HFF-Myc (cell line): ENCODE measurements at places on chromosomes 11 and 22.

DNA sequence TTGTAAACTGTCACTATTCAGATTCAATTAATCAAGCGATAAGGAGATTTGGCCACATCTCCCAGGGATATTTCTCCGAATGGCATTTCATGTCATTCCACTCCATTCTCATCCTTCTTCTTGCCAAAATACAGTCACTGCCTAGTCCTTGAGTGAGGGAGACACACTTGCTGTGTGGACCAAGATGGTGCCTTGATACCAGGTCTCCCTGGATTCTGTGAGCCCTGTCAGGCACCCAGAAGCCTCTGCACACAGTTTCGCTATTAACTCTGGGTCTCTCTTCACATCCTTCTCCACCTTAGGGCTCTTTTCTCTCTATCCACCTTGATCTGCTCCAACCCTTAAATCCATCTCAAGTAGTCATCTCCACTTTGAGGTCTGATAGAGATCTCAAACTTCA lies 119.9 kb upstream of the LMO1 start:
- DNase-seq, result no peak

GRCh38 chr11:20157728-20158127 lies 2.5 kb downstream of the DBX1 start:
- DNase-seq, result no peak

GRCh38 chr11:114416441-114416961 lies 16.0 kb downstream of the RBM7 start:
- DNase-seq, result no peak

- DNase-seq, result no peak
Observed at GRCh38 chr22:43443152-43443471, 31.3 kb downstream of the MPPED1 start.

DNA sequence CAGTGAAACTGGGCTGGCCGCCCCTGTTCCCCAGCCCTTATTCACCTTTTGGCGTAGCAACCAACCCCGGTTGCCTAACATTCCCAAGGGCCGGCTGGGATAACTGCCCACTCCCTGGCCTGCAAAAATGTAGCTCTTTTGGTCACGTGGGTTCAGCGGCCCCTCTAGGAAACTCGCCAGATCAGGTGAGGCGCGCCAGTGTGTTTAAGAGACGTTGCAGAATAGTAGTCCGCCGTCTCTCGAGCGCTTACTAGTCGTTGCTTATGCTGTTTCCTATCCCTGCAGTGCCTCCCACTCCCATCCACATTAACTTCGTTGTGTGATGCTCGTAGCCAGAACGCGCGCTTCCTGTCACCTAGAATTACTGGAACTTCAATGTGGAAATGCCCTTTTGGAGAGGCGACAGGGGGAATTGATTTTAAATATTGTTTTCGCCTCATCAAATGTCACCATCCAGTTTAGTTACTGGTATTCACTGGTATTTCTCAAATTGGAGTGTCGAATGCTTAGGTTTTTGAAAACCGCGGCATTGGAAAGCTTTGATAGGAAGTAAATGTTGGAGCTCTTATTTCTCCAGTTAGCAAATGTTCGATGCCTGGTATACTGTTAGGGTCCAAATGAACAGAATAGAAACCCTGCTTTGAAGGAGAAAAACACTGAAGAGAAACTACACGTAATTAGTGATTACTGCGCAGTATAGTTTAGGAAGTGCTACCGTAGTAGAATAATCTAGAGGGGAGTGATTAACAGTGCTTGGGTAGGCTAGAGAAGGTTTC lies 823 bp downstream of the CEP57 start:
- peak; percentile 27 for DNase-seq

GRCh38 chr11:114889594-114890011 lies 211.3 kb downstream of the NXPE2 start:
- DNase-seq, result no peak

DNA sequence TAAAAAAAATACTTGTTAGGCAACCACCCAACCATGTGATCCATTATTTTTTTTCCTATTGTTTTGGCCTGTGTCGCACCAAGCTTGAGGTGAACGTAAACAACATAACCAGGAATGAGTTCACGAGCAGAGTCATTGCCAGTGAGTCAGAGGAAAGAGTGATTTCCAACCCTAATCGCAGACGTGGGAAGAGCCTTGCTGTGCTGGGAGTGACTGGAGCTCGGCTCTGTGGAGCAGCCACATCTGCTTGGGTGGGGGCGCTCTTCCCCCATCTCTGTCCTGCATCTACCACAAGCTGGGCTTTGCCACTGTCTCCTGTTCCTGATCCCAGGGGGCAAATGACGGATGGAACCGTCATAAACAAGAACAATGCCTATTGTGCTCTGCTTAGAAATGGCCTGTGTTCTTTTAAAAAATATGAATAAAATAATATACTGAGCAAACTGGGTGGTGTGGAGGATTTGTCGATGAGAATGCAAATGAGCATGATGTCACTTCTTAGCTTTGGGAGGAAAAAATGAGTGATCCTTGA lies 210.0 kb downstream of the KIRREL3 start:
- peak; percentile 61 for DNase-seq

DNA sequence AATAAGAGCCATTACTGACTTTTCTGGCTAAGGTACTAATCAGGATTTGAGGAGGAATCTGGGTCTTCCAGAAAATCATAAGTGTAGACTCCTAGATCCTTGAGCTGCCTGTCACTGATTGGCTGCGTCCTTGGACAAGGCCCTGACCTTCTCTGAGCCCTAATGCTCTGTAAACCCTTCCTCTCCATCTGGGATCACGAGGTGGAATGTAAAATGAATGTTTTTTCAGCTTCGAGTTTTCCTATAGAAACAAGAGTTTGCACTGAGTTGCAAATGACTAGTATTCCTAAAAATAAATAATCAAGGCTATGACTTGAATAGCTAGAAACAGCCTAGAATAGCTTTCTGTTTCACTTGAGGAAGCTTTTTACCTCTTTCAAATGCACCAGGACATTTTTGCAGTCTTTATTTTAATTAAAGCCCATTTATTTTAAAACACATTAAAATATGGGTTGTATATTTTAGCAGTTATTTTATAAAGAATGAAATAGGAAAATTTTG lies 1.1 kb upstream of the DIXDC1 start:
- no peak for DNase-seq

DNA sequence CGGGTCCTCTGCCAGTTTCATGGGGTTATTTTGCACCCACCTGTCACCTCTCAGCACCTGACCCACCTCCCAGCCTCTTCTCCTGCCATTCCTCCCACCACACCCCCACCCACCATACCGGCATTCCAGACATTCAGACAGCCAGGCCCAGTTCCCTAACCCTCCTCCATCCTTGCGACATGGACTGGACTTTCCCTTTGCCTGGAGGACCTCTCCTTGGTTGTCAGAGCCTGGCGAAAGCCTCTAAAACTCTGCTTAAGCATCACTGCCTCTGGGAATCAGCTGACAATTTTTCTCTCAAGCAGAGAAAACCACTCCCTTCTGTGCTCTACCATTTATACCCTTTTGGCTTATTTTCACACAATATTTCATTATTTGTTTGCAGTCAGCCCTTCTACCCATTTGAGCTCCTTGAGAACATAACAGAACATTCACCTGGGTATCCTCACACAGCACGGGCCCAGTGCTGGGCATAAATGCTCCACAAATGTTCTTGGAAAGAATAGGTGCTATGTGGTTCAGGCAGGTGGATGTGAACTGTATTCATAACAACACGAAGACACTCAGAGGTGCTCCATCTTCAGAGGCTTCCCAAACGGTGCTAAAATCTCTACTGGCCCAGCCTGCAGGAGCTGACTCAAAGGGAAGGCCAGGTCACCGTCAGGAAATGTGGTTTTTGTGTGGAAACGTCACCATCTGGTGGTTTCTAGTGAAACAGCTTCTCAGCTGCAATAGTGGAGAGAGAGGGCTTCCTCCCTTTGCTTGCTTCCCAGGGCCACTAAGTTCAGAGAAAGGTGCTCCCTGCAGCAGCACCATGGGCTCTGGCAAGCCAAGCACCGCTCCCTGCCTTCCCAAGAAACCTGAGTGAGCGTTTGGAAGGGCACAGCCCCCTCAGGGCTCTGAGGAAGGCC lies 10.4 kb downstream of the SPATA19 start:
- peak; percentile 7 for DNase-seq

GRCh38 chr11:10762913-10763421 lies 11.9 kb downstream of the CTR9 start:
- DNase-seq, result no peak

DNA sequence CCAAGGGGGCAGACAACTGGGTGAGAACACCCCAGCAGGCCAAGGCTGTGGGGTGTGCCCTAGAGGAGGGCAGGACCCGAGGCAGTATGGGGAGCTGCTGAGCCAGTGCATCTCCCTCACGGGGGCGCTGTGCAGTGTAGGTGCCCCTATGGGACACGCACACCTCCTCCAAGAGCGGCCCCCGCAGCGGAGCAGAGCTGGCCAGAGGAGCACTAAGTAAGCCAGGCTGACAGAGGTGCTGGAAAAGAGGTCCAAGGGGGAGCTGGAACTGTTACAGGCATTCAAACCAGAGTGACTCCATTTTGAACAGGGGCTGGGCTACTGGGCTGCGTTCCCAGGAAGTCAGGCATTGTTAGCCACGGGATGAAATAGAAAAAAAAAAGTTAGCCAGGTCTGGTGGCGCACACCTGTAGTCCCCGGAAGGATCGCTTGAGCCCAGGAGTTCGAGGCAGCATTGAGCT lies 41.8 kb downstream of the TST start:
- DNase-seq, result no peak

DNA sequence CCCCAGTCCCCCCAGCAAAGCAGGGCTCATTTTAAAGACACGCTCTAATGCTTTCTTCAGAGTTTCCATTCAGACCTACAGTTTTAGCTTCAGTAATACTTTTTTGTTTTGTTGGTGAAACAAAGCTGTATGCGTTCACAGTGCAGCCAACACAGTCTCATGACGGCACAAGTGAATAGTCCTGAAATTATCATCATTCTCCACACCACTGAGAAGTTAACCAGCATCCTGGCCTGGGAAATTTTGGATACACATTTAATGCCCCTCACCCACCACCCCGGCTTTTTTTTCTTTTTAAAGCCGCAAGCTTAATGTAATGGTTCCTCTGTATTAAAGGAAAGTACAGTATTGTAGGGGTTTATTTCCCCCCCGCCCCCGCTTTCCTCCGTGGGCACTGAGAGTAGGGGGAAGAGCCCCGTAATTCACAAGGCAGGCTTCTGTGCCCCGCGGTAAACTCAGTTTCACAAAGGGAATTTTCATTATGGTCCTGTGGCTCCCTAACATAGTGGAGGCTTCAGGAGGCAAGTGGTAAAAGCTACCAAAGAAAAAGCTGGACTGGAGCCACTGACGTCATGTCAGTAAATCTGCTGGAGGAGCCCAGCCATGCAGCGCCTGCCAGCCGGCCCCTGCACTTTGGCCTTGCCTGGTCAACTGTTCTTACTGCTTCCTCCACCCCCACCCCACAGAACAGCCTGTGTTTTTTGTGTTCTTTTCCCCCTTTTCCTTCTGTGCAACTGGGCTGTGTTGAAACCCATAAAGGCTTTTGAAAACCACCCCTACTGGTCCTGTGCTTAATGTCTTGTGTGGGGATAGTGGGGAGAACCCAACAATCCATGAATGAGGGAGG lies 18.2 kb downstream of the TEAD1 start:
- peak; percentile 89 for DNase-seq

DNA sequence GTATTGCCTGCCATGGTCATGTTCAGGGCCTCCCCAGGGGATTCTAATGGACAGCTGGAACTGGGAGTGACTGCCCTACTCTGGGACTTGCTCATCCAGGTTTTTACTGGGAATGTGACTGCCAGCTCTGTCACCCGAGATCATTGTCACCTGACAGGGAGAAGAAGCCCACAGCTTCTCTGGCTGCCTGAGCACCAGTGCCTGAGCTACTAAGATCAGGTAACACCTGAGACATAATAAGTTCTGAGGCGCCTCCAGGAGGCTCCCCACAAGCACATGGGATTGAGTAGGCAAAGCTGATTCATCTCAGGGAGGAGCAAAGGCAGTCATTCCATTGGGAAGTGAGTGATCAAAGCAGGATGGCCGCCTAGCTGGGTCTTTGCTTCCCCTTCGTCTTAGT lies 84.2 kb upstream of the GALNT18 start:
- DNase-seq, result no peak

DNA sequence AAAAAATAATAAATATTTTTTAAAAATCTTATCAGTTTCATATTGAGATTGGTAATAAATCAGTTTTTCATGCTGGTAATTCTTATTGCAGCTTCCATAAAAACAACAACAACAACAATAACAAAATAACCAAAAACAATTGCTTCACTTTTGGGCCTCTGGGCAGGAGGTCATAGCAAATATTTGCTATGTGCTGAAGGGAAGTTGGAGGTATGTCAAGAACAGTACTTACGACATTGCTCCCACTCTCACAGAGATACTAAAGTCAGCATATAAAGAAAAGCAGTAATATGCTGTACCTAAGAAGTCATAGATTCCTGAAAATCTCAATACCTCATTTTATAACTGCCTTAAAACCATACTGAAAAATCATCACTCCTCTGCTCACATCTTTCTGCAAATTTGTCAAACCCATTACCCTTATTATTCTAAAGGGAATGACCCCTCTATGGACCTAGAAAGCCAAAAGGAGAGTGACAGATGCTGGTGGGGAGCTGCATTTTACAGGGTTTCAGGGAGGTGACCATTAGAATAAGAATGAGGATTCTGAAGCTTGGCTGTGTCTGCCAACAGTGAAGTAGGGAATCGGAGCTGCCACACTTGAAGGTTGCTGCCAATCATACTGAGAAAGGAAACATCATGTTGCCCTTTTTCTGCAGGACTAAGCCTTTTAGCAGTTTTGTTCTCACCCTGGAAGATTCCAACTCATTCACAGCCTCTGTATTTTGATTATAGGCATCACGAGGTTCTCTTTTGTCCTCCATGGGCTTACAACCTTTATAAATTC lies 742.9 kb downstream of the LRRC4C start:
- DNase-seq, result no peak

GRCh38 chr11:83070731-83071566 lies 748 bp downstream of the RAB30 start:
- DNase-seq, result no peak

GRCh38 chr11:2651826-2652271 lies 47.9 kb downstream of the KCNQ1OT1 start:
- DNase-seq, result no peak

DNA sequence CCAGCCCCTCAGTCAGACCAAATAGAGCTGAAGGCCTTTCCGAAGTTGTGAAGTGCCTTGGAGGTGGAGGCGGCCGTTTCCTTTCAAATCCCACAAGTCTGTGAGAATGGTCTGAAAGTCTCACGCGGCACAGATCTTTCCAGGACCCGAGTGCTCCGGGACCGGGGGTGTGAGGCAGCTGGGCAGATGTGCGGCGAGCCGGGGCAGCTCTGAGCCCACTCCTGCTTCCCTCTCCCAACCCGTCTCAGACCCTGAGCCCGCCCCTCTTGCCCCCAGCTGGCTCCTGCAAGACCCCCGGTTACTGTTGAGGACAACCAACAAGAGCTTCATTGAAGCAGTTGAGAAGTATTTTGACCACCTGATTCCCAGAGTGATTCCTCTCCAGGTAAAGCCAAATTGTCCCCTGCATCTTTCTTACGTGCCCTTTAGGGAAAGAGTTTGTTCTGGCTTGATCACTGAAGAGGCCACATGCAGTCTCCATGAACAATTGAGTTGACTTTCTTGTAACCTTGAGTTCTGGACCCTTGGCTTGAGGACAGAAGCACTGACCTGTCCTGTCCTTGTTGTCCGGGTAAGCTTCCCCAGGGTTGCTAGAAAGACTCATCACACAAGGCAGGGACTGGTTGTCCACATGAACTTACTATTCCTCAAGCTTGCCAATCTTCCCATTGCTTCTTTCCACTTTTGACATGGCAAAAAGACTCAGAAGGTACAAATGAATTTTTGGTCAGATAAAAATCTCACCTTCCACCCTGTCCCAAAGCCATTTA lies 7.5 kb downstream of the GLB1L3 start:
- no peak for DNase-seq

GRCh38 chr11:76455931-76456330 lies 11.1 kb downstream of the EMSY start:
- DNase-seq, result no peak
